ENCODE measurements at places on chromosomes 4 and X. TPM values are rescaled to one million over a fixed set of nuclear protein-coding genes. Genes with fewer than 3 reads are reported as not detected.

DNA sequence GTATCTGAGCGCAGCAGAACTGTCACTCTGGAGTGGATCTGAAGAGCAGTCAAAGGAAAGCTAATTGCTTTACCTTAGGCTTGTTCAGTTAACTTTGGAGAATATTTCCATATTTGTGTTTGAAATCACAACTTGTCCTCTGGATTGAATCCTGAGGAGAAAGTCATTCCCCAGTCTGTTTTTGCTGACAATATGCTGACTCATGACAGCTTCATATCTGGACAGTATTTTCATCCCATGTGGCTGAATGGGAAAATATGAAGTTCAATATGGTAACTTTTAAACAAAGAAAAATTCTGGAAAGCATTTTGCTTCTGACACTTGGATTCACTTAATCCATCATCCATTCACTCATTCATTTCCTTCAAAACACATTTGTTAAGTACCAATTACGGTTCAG is 46.3 kb upstream of the MAGEC3 start:
- H3K36me3 ChIP-seq = no peaks in the 10 kb centered on the region
- H3K27me3 ChIP-seq = no peaks in the 10 kb centered on the region
- no peak for DNase-seq
- no peak overlapping the region for H3K27ac ChIP-seq
- no peak overlapping the region for H3K4me3 ChIP-seq

ERVMER34-1 gene
- 0.14 TPM for total RNA-seq

- no peak for DNase-seq
- H3K4me1 ChIP-seq = no peaks in the 10 kb centered on the region
- H3K27ac ChIP-seq = no peak overlapping the region
- peaks cover 3% of the 10 kb centered on the region for H3K27me3 ChIP-seq
Observed at GRCh38 chrX:14427614-14428013, 101.7 kb upstream of the GLRA2 start.

GRCh38 chr4:78975865-78976264 is 36.6 kb upstream of the PAQR3 start:
- H3K27me3 ChIP-seq = peaks cover 2% of the 10 kb centered on the region
- H3K36me3 ChIP-seq = no peaks in the 10 kb centered on the region
- H3K4me1 ChIP-seq = no peaks in the 10 kb centered on the region
- no peak overlapping the region for H3K4me3 ChIP-seq
- no peak overlapping the region for H3K27ac ChIP-seq

SAGE1 gene
- total RNA-seq = not detected

FRG2 gene
- not detected for total RNA-seq

GRCh38 chrX:153434801-153435200 is 11.1 kb downstream of the TREX2 start:
- H3K36me3 ChIP-seq = no peaks in the 10 kb centered on the region
- H3K27ac ChIP-seq = no peak overlapping the region
- H3K27me3 ChIP-seq = peaks cover 3% of the 10 kb centered on the region
- no peaks in the 10 kb centered on the region for H3K4me1 ChIP-seq
- no peak overlapping the region for H3K4me3 ChIP-seq

All from activated CD4-positive, alpha-beta T cell treated with anti-CD3 and anti-CD28 coated beads for 36 hours (primary cell).